NCI-H524 treated with DMSO at 0.1 percent for 48 hours (cell line): ENCODE measurements at places on chromosomes 16 and 17.

GRCh38 chr17:16991349-16992009 is 19.6 kb upstream of the TNFRSF13B start:
- no peak for DNase-seq

DNA sequence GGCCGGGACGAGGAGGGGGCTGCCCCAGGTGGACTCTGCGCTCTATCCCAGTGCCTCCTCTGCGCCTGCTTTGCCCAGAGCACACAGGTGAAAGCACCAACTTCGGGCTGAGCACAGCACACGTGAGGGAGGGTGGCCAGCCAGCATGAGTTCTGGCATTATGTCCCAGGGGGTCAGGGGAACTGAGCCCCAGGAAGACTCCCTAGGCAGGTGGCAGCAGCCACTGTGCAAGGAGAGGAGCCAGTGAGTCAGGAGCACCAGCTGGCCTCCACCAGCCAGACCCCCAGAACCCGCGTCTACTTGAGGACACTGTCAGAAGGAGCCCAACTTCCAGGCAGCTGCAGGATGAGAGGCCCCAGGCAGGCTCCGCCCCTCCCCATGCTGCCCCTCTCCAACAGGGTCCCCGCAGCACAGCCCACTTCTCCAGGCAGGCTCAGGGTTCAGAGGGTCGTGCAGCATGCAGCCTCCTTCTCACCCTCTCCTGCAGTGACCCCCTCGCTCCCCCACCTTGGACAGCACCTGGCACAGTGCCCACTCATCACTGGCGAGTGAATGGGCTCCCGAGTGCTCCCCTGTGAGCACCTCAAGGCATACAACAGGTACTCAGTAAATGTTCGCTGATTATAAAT is 44.2 kb upstream of the RASD1 start:
- no peak for DNase-seq

DNA sequence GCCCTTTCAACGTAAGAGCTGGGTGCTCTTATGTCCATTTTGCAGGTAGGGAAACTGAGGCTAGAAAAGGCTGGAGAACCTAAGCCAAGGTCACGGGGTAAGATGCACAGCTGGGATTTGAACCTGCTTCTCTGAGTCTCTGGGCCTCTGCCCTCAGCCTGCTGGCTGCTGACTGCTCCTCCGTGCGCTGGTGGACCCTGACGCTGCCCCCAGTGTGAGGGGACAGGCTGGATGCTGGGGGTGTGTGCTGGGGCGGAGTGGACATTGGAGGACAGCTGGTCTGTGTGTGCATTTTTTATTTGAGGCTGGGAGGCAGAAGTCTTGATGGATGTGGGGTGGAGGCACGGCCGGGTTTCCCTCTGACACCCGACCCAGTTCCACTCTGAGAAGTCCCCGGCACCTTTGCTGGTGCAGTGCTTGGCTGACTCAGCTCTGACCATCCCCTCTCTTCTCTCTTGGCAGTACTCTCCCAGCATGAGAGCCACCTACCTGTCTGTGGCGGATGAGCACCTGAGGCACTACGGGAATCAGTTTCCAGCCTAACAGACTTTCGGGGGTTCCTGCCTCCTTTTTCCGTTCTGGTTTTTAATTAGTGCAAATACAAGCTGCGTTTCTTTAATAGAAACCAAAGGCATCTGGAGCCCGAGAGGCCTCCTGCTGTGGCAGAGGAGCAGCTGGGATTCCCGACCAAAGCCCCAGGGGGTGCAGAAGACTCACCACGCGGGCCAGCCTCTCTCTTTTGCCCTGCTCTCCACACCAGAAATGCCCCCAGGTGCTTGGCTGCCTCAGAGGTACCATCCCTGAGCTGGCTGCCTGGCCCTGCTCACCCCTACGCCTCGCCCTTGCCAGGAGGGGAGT is 14.1 kb upstream of the DNAI2 start:
- peak; percentile 80 for DNase-seq

- no peak for DNase-seq
These were observed 53.6 kb downstream of the GRIN2A start for GRCh38 chr16:10128397-10129258.

GRCh38 chr17:7707446-7707845 is 2.4 kb downstream of the EFNB3 start:
- DNase-seq = no peak

DNA sequence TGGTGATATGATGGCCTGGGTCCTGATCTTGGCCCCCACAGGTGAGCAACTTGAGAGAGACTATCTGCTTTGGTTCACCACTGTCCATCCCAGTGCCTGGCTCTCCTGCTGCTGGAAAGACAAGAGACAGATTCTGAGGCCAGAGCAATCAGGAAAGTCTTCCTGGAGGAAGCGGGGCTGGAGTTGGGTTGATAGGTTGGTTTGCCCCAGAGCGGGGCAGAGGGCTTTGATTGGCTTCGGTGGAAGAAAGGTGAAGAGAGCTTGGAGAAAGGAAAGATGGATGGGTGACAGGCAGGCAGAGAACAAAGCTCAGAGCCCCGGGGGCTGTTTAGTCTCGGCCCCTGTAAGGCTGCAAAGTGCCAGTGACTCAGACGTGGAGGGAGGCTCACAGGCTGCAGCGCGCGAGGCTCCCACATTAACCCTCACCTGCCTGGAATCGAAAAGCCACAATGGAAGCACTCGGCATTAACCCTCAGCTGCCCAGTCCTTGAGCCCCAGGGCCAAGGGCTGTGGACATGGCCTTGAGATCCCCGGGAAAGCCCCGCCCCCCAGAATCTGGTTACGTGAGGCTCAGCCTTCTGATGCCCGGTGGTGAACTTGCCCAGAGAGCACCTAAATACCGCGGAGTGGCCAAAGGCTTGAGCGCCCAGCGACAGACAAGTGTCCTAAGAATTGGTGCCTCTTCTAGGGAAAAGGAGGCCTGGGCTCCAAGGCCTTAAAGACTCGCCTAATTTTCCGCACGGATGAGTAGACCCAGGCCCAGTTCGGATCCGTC is 996 bp upstream of the CPNE2 start:
- DNase-seq = no peak

GRCh38 chr16:10895053-10895946 is 18.3 kb downstream of the CIITA start:
- DNase-seq = no peak

DNA sequence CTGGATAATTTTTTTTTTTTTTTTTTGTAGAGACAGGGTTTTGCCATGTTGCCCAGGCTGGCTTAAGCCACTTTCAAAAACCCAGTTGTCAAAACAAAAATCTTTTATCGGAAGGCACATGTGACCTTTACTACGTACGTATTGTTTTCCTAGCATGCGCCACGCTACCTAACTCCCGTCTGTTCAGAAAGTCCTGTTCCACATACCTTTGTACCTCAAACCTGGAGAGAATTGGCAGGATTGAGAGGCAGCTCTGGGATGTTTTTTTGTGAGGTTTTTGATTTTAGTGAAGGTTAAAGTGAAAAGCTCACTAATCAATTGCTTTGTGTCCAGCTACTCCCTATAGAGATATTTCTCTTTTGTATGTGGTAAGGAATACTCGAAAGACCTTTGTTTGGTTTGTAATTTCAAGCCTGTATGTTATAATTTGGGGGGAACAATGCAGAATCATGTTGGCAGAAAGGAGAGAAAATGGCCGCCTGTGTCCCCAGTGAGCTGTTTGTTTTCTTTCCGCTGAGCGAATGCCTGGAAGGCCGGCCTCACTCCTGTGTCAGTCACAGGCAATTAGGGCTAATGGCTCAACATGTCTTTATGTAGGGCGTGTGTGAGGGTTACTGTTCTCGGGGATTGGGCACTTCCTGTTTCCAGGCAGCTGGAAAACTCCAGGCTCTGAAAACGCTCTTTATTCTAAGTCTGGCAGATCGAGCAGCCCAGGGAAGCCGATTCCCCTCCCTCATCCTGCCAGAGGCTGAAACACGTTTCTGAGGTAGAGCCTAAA is 60.8 kb upstream of the CLEC18A start:
- DNase-seq = no peak

DNA sequence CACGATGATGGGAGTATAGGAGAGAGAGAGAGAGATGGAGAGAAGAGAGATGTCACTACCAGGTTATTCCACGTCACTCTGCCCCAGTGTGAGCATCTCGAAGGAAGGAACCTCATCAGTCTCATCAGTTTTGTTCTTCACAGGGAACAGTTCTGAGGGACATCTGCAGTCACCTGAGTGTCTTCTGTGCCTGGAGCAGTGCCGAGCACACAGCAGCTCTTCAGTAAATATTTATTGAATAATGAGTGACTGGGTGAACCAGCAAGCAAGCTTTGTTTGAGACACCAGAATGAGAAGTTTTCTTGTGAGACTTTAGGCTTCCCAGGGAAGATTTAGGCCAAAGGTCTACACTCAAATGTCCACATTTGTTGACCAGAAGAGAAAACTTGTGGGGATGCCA is 142.4 kb upstream of the IRX3 start:
- no peak for DNase-seq

DNA sequence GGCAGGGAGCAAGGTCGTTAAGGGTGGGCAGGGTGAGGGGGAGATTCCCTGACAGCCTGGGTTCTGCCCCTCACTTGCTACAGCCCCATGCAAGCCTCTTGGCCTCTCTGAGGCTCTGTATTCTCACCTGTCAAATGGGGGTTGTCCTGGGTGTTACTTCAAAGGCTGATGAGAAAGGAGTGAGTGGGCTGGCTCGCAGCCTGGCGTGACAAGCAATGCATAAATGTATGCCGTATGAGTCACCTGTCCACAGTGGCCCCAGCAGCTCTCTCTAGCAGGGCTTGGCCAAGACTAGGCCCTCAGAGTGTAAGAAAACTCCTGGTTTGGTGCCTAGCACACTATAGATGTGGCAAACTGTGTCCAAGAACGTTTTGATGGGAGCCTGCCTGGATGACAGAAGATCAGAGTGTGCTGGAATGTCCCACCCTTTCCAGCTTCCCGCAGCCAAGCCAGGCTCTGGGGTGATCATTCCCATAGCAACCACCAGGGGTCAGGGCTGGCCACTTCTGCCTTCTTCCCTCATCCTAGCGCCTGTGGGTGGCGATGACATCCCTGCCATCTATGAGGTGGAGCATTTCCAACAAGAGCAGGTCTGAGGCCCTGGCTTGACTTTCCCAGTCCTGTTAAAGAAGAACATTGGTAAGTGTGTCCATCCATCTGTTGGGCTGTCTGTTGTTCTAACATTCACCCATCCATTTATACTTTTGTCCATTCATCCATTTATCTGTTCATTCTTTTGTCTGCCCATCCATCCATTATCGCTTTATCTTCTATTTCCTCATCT is 37.2 kb upstream of the ADGRG1 start:
- no peak for DNase-seq
